ENCODE measurements at places on chromosomes 11 and 22.

DNA sequence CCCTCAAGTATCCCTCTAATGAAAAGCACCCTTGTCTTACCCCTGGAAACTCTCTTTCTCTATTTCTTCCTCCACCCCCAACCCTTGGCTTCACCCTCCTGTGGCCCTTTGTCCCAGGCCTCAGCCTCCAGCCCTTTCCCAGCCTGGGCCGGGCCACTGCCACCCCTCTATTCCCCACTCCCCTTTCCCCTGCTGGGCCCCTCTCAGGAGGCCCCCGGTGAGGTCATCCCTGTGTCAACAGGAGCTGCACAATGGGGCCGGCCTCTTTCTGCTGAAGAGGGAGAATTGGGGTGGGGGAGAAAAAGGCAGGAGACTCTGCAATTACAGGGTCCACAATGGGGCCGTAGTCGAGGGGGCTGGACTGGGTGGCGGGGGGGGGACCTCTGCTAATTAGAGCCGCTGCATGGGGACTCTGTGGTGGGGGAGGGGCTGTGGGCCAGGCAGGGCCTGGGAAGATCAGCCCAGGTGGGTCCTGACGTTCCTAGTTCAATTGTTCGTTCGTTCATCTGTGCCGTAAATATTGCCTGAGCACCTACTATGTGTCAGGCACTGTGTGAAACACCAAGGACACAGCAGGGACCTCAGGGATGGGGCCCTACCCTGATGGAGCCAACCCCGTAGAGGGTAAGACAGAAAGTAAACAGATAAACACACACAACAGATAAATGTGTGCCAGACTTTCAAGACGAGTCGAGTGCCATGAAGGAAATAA is 18.5 kb upstream of the MPPED1 start:
- DNase-seq: no peak

DNA sequence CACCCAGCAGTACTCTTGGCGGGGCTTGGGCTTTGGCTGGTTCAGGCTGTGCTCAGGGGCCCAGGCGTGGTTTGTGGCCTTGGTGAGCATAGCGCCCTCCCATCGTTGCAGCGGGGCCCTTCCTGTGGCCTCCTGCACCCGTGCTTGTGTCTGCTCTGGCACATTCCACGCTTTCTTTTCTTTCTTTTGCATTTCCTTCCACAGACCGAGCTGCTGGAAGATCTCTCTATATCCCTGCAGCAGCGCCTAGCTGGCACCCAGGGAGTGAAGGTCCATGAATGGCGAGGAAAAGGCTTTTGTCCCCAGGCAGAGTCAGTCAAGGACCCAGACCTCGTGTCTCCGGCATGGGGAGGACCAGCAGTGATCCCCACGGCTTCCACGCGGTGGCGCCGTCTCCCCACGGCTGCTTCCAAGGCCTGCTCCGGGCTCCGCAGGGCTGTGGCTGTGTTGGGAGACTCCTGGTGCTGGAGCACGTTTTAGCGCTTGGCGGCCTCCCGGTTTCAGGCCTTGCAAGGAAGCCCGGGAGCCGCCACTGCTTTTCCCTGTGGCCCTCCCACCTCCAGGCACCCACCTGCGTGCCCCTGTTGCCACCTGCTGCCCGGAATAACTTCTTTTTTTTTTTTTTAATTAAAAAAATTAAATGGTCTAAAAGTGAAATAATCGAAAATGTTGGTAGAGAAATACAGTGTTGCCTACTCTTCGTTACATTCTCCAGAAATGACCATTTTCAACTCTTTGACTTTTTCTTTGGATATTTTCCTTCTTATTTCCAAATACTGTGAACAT is 28.5 kb downstream of the GLB1L2 start:
- DNase-seq: peak; percentile 54

DNA sequence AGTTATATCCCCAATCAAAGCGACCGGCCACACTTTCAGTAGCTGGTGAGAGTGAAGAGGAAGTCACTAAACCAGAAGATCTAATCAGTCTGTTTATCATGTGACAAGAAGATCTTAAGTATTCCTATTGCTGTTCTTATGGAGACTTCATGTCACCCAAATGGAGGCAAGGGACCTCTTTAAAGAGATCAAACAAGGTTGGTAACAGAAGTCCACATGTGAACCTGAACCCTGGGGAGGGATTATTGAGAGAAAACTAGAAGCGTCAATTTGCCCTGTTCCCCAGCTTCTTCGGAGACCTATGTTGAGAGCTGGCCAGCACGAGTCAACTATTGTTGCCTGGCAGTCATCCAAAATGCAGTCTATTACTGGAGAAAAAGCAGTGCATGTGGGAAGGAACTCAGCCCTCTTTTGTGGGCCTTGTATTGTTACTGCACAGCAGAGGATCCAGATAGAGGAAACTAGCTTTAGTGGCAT is 76.9 kb upstream of the CTSC start:
- DNase-seq: no peak

GRCh38 chr11:70456921-70457532 is 58.7 kb downstream of the CTTN start:
- no peak for DNase-seq

GRCh38 chr22:38176170-38176741 is 5.4 kb downstream of the PLA2G6 start:
- DNase-seq: no peak

GRCh38 chr11:27100534-27100933 is 59.9 kb downstream of the BBOX1 start:
- DNase-seq: no peak

DNA sequence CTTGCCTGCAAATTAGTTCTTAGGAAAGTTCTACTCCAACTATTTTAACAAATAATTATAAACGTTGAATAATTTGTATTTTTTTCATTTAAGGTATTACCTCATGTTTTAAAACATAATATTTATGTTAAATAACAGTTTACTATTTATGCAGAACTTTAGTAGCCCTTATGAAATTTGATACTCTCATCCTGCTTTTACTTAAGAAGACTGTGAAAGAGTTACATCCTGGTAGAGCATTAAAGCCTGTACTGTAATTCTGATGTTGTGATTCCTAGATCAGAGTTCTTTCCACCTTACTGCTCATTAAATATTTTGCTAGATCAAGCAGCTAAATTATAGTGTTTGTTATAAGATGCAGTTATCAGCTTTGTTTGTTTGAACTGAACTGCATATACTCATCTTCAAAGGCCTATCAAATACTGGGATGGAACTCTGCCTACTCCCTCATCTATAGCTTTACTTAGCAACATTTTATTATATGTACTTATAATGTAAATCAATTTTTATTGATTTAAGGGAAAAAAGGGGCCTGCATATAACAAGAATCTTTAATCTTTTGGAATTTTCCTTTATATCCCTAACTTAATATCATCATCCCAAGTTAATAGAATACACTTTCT is 304.2 kb downstream of the DYNC2H1 start:
- DNase-seq: no peak

DNA sequence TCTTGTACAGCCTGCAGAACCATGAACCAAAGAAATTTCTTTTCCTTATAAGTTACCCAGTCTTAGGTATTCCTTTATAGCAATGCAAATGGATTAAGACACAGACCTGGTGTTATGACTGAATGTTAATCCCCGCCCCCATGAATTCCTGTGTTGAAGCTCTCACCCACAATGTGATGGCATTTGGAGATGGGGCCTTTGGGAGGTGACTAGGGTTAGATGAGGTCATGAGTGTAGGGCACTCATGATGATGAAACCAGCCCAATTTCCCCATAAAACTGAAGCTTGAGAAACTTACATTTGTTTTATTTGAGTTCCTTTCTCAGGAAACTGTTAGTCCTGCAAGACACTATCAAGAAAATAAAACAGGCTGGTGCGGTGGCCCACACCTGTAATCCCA is 115.8 kb upstream of the THY1 start:
- DNase-seq: no peak

DNA sequence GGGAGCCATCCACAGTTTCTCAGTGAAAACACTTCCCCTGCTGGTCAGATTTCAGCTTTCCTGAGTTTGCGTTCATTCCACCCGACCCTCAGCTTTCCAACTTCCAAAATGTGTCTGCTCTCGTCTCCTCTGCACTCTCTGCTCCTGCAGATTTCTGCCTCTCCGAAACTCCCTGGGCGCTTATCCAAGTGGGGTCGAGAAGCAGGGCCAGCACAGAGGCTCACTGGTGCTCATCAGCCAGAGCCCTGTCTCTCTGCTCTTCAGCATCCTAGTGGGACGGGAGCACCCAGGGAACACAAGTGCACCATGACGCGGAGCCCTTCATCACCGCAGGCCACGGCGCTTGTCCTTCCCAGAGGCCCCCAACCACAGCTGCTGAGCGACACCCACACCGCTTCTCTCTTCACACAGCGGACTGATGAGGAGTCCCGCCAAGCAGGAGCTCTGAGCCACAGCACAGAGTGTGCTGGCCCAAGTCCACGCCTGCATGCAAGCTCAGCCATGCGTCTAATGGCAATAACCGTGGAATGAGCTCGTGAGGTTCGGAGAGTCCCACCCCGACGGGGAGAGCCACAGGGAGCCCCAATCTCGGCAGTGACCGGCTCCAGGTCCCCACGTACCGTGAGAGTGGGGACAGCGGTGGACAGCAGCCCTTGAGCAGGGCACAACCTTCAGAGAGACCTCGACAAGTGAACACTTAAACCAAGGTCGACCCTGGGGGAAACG is 27.9 kb upstream of the MOB2 start:
- no peak for DNase-seq

DNA sequence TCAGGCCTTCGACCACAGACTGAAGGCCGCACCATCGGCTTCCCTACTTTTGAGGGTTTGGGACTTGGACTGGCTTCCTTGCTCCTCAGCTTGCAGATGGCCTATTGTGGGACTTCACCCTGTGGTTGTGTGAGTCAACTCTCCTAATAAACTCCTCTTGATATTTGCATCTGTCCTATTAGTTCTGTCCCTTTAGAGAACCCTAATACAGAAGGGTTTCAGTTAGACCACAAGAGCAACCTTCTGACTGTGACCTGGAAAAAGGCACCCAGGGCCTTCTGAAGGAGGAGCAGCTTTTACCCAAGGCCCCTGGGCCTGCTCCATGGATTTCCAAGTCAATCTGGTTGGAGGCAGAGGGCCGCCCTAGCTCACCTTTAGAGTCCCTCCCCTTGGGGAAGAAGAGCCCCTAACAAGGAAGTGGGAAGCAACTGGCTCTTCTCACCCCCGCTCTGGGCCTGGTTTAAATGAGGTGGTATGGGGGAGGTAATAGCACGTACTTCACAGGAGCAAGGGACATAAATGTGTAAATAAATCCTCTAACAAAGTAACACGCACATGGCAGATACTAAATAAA is 11.2 kb upstream of the CHST1 start:
- DNase-seq: no peak

GRCh38 chr11:92206441-92206840 is 18.2 kb upstream of the FAT3 start:
- no peak for DNase-seq

DNA sequence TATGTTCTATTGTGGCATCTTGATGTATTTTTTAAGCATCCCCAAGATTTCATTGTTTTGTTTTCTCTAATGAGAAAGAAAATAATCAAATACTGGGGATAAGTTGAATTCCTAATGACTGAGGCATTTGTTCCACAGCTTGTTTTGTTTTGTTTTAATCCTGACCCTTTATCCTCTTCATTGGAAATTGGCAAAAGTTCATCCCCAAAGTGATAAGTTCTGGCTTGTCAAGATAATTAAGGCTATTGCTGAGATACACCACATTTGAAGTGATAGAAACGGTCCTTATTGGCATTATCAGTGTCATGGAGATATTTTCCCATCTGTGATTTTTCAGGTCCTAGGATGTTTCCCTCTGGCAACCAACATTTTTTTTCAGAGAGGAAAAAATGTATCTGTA is 65.0 kb downstream of the SLC36A4 start:
- no peak for DNase-seq

DNA sequence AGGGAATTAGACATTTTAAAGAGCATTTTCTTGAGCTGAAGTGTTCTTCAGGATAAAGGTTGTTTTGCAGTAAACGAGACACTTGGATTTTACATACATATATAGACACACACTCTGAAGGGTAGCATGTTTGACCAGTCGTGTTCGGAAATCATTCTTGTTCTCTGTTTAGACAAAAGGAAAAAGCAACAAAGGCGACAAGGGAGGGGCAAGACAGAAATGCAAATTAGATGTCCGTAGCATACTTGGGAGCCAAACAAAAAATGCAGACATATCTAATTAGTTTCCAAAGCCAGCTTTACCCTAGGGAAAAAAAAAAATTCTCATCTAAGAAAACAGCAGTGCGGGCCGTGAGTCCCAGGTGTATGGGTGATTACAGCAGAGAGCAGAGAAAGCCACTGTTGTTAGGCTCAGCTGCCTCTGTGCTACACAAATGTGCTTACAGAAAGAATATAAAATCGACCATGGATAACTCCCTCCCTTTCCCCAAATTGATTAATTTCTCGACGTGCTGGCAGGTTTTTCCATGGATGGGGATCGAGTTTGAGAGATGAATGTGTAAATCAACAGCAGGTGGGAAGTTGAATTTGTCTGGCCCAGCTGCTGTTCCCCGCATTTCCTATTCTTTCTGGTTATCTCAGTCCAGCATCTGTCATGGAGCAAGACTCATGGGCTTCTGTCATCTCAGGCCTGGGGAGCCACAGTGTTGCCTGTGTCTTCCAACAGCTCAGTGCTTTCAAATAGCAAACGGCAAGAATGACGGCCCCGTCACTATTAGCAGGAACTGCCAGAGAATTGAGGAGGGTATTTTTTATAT is 176.5 kb upstream of the TTC12 start:
- DNase-seq: no peak

GRCh38 chr11:130381317-130381716 is 47.1 kb downstream of the ADAMTS8 start:
- no peak for DNase-seq

DNA sequence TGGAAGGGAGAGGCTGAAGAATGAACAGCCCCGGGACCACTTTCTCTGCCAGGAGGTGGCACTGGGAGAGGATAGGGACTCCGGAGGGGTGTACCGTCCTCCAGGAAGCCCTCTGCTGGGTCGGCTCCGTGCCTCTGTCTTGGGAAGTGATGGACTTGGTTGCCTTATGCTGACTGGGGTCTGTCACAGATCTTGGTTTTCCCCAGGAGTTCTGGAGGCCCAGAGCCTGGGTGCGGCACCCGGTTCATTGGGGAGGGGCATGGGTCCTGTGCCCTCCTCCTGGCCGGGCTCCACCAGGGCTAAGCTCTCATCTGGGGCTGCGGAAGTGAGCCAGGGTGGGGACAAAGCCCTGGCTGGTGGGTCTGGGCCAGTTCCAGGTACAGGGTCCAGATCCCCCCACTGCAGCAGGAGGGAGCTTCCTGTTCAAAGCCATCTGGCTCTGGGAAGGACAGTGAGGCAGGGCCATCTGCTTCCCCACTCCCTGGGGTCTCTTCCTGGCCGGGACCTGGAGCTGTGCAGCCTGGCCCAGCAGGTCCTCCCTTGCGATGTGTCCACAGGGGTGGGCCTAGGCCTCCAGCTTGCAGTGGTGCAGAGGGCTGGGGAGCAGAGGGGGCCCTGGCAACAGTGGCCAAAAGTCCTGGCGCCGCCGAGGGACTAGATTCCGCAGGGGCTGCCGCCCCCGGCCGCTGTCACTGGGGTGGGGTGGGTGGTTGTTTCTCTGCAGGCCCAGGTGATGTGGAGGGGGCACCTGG is 1.1 kb upstream of the AP2A2 start:
- DNase-seq: no peak

DNA sequence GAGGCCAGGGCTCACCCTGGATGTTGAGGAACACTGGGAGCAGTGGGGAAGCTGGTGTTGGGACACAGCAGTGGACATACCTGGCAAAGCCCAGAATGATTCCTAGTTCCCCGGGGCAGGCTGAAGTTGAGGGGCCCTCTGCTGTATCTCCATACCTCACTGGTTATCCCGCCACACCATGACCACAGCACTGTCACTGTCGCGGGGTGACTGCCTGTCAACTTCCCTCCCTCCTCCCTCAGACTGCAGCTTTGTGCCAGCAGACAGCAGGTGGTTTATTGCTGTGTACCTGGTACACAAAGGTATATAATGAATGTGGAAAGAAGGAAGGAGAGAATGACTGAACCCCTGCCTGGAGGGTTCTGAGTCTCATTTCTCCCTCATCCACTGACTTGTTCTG is 318.7 kb downstream of the TMEM135 start:
- DNase-seq: no peak
